AG09319 (cell line): ENCODE measurements at places on chromosomes 13 and 19.

DNA sequence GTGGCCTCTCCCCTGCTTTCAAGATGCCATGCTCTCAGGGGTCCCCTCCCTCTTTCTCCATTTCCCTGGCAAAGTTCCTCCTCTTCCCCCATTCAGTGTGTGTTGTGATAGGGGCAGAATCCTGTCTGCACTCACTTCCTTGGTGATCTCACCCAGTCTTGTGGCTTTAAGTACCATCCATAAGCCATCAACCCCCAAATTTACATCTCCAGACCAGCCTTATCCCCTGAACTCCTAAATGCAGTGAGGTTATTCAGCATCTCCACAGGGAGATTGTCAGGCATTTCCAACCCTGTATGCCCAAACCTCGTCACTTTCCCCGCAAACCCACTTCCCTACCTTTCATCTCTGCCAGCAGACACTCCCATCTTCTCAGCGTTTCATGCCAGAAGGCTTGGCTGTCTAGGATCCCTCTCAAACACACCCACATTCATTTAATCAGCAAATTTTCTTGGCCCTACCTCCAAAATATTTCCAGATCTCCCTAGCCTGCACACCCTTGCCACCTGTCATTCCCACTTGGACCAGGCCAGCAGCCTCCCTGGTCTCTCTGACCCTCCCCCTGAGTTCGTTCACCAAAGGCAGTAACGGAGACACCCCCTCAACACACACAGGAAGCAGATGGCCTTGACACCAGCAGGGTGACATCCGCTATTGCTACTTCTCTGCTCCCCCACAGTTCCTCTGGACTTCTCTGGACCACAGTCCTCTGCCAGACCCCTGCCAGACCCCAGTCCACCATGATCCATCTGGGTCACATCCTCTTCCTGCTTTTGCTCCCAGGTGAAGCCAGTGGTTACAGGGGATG lies at the start of gene HCST:
Gene HCST (plus strand): TSS at position 676 of the 808 bp plus-strand sequence. CDS start 65 bp downstream, at position 741.
- no peak for DNase-seq

GRCh38 chr19:50204811-50205675 lies 1.6 kb downstream of the MYH14 start:
- no peak for DNase-seq

GRCh38 chr13:30319655-30320054 lies 12.3 kb upstream of the KATNAL1 start:
- no peak for DNase-seq

DNA sequence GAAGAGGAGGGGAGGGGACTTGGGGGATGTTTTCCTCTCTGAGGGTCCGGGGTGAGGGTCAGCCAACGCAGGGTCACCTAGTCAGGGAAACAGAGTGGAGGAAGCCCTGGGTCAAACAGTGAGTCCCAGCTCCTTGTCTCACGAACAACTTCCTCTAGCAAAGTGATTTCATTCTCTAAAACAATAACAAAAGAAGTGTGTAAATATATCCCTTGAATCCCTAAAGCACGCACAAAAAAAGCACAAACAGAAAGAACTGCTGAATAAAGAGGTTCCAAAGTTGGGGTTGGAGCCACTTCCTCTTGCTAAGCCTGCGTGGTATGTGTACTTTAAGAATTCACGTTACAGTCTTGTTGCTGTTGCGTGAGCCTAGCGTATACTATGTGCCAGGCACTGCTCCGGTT lies 1.5 kb upstream of the C5AR2 start:
- no peak for DNase-seq

- DNase-seq = no peak
Observed at GRCh38 chr19:920051-920864, 3.1 kb downstream of the KISS1R start.

GRCh38 chr13:110447058-110447511 lies 114.4 kb downstream of the RAB20 start:
- DNase-seq = peak; percentile 87
